ENCODE measurements at places on chromosomes 2 and 18.

- DNase-seq: no peak
Measured at GRCh38 chr18:48790226-48790863, 160.4 kb downstream of the SMAD7 start.

- no peak for DNase-seq
Measured at GRCh38 chr18:36064027-36064808, 3.1 kb downstream of the RPRD1A start.

DNA sequence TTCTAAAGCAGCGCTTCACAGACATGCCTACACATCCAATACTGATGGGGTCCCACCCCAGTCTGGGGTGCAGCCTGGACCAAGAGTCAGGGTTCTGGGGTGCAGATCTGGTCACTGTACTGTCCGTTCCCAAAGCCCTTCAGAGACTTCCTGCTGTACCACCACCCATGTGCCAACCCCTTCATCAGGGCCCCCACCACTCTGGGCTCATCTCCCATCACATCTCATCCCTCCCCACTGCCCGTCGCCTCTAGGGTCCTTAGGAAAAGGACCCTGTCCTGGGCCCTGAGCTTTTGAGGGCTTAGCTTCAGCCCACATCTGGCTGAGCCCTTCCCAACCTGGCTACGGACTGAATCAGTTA, 37.9 kb upstream of the ID2 start:
- DNase-seq: no peak

DNA sequence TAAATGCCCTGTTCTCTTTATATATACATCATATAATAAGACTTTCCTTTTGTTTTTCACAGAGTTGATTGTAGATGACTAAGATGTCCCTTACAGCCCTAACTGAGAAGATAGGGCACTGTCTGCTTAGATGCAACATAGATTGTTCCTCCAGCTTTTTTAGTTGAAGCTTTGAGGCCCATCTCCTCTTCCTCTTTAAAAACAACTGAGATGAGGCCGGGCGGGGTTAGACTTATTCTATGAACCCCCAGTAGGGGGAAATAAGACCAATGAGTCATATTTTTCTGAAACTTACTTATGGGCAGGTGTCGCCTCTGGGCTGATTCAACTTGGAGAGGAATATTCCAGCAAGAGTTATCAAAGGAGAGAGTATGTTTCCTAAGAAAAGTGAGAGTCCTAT, 84.6 kb downstream of the FBXO15 start:
- DNase-seq: no peak

GRCh38 chr2:186979439-186980116, 130.6 kb upstream of the ZSWIM2 start:
- no peak for DNase-seq

GRCh38 chr2:9298583-9298982, 92.0 kb downstream of the ASAP2 start:
- DNase-seq: no peak

- DNase-seq: no peak
Measured at GRCh38 chr2:69773206-69773605, 31.3 kb downstream of the ANXA4 start.

DNA sequence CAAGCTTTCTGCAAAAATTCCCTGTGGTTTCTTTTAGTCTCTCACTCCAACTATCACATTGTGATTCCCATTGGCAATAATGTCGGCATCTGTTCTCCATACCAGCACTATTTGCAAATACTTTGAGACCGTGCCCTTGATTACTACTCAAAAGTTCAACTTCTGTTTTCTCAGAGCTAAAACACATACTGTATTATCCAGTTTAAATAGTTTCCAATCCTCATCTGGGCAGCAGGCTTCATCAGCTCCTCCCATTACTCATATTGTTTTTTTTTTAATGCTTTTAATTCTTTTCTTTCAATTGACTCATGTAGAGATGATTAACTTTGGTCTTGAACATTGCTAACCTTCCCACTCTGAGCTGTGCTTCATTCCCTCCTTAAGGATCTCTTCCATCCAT, 135.8 kb downstream of the METTL8 start:
- DNase-seq: no peak

DNA sequence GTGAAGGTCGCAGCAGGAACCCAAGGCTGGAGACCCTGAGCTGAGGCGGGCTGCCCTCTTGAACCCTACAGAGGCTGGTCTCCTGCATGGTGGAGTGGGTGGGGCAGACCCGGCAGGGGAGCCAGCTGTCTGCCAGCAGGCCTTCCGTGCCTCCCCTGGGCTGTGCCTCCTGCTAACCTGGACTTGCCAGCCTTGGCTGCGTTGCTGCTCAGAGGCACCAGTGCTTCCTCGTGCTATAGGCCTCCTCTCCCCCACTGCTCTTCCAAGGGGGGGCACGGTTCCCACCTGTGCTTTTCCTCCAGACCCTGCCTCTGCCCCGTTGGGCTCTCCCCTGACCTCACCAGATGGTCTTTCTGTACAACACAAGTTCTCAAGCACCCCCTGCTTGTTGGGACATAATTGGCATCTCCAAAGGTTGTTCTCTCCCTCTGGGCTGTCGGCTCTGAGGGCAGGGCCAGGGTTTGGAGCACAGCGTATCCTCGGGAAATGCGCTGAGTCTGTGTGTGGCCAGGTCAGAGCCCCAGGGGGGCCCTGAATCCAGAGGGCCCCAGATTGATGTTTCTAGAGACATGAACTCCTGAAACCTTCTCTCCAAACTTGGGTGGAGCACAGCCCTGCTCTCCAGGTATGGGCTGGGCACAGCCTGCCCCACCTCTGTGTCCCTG, 6.7 kb downstream of the ARHGEF4 start:
- DNase-seq: no peak

DNA sequence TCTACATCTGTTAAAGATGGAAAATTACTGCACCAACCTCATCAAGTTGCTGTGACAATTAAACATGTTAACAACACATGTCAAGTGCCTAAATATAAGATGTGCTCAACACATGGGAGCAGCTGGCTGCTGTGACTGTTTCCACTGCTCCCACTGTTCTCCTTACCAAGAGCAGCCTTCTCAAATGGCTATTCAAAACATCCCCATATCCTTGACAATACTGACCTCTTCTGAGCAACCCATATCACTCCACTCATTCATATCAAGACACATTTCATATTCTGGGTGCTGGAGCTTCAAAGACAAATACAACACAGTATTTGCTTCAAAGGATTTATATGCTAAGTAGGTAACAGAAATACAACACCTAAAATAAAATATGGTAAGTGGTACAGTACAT, 60.3 kb downstream of the PIAS2 start:
- DNase-seq: no peak

GRCh38 chr18:37967261-37967660, 401.7 kb upstream of the CELF4 start:
- DNase-seq: no peak

GRCh38 chr2:34844629-34845028, 1245.5 kb upstream of the FAM98A start:
- DNase-seq: no peak

DNA sequence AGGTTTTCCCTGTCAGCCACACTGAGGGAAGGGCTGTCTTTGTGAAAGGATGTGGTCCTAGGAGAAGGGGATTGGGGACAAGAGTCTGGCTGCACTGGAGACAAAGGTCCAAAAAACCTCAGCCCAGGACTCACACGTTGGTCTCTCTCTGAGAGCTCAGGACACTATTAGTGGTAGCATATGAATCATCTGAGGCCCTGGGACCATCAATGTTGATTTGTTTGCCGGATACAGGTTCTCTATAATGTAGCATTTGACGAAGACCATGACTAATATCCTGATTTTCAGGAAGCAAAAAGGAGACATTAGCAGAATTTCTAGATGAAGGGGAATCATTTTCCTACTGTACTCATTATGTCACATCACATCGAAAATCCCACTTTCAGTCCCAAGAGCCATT, 22.2 kb upstream of the DNAH6 start:
- DNase-seq: no peak

DNA sequence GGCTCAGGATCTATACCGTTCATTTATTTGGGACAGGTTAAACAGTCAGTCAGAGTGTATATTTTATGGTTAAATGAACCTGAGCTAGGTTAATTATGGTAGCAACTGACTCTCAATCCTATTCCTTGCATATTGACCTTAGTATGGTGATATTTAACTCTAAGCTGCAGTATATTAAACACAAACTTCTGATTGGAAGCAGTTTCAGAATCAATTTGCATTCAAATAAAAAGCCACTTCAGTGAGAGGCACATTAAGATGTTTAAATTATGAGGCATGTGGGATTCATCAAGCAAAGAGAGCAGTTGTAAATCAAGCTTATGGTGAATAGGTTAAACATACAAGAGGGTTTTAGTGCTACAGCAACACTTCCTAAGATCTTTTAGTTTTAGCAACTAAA, 40.4 kb downstream of the FRZB start:
- DNase-seq: no peak

DNA sequence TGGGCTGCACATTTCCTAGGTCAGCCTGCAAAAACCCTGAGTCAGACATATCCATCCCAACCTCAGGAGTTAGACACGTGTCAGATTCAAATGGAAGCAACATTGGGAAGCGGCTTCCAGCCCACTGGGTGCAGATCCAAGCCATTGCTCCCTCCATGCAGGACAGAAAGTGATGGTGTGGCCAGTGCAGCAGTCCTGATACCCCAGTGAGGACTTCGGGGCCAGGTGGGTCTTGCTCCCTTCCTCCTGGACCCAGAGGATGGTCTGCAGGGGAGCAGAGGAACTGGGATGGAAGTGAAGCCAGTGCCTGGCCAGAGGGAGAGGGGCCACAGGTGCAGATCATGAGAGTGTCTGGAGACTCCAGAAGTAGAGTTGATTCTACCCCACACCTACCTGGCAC, 252.0 kb downstream of the FAM210A start:
- DNase-seq: no peak

DNA sequence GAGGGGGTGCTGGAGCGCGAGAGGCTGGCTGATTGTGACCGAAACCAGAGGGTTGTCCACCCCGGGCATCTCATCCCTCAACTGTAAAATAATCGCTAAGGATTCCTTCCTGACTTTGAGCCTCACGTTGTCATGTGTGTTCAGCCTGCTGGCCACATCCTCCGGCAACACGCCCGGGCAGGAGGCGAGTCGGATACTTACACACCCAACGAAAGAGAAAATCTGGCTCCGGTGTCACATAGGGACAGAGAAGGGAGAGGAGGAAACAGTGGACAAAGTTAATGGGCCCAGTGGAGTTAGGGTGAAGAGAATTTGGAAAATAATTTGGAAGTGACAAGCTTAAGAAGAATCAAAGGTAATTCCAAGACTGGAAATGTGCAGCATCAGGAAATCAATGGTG, 2.4 kb downstream of the TLX2 start:
- no peak for DNase-seq

GRCh38 chr2:118766871-118767270, 80.6 kb downstream of the EN1 start:
- no peak for DNase-seq

GRCh38 chr18:79560042-79560860, 119.4 kb upstream of the CTDP1 start:
- DNase-seq: no peak

- DNase-seq: no peak
Measured at GRCh38 chr2:231394211-231395141, 1.0 kb upstream of the B3GNT7 start.

DNA sequence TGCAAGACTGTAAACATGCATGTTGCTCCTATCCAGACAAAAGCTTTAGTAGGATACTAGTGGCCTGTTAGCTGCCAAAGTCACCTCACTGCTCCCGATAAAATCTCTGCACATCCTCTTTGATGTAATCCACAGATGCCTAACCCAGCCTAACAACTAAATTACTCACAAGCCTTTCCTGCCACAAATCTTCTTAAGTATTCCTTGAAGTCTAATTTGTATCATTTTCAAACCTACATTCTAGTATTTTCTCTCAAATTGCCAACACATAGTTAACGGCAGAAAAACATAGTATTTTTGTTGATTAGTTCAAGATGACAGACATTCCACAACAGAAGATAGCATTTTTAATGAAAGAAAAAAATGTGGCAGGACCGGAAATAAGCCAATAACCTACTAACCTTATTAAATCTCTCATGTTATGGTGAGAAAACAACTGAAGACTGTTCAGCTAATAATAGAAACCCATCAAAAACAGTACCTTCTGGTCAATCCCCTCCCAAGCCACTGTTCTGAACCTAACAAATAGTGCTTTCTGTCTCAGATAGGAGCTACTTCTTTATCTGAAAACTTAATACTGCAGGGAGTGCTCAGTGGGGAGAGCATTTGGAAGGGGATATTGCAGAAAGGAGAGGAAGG, at the start of gene MPP4:
Gene MPP4 (minus strand): TSS at position 57 of the 639 bp plus-strand sequence. CDS start 4,690 bp downstream, outside the sequence.
- no peak for DNase-seq

DNA sequence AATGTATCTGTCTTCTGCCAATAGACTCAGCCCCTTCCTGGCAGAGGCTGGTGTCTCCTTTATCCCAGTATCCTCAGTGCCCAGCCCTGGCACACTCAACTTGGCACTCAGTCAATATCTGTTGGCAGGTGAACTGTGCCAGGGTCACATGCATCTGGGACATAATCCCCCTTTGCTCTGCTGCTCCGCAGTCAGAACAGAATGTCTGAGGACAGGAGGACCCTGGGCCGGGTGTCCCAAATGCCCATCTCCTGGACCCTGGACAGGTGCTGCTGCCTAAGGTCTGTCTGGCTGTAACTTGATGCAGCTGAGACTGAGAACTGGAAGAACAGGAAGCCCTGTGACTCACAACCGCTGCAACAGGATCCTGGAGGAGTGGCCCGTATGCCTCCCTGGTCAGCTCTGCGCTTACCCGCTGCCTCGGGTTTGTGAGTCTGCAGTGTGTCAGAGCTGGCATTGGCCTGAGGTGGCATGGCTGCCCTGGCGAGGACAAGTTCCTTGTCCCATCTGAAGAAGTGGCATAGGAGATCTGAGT, 11.4 kb downstream of the HK2 start:
- DNase-seq: peak; percentile 79

- DNase-seq: no peak
Measured at GRCh38 chr2:54588244-54588899, 132.2 kb downstream of the SPTBN1 start.

GRCh38 chr2:152492131-152492530, 157.2 kb downstream of the FMNL2 start:
- no peak for DNase-seq

- peak; percentile 25 for DNase-seq
Measured at GRCh38 chr18:49697757-49698524, 115.4 kb downstream of the ACAA2 start.

- DNase-seq: peak; percentile 34
Measured at GRCh38 chr2:161979490-161979889, 94.5 kb downstream of the DPP4 start.
